ENCODE measurements at places on chromosomes 16 and 17.
A peak's percentile ranks its signal among the peaks of the same experiment; 100 is the strongest.

- DNase-seq = peak; percentile 26
Measured at GRCh38 chr17:17994271-17995069, 21.8 kb downstream of the DRC3 start.

DNA sequence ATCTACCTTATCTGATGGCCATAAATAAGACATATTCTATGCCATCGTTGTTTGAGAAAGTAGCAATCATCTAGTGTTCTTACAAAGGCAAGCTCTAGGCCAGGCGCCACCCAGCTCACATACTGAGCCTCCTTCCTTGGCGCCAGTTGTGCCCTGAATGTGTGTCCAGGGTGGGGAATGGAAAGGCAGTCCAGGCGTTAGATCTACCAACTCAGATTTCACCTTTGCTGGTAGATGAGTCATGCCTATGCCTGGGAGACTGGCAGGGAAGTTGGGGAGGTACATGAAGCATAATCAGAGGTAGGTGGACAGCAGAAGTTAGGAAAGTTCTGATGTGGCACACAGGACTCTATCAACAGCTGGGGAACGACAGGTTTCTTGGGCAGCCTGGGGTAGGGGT, 23.6 kb downstream of the SDR42E1 start:
- DNase-seq = no peak

- no peak for DNase-seq
Measured at GRCh38 chr16:61544165-61544564, 492.1 kb downstream of the CDH8 start.

DNA sequence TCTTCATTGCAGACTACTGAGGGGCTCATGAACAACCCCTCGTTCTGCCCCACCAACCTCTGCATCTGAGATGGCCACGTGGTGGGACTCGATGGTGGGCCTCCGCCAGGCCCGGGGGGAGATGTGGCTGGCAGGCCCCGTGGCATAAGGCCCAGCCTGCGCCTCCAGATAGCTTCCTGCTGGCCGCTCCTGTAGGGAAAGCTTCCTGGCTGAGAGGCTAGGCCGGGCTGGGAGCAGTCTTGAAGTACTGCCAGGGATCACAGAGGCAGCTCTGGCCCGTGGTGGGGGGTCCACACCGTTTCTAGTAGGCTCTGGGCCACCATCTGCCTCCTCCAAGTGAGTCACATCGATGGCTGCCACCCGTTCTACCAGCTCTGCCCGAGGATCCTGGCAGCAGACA, 7.6 kb downstream of the CAMKK1 start:
- DNase-seq = no peak

DNA sequence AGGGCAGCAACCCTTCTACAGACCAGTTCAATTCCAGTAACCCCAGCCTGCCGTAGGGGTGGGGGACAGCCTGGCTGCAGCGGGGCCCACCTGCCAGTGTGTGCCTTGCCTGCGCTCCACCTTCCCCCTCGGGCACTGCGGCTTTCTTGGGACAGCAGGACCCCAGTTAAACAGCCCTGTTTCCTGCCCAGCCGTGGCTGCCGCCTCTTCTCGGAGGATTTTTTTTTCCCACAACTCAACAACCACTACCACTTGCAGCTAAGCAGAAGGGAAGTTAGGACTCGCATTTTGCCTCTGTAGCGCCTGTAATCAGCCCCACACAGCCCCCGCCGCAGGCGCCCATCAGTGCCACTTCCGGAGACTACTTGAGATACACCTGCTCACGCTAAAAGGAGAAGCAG, 76.1 kb downstream of the RAI1 start:
- DNase-seq = no peak

GRCh38 chr17:7502171-7502847, 18.1 kb downstream of the POLR2A start:
- no peak for DNase-seq

DNA sequence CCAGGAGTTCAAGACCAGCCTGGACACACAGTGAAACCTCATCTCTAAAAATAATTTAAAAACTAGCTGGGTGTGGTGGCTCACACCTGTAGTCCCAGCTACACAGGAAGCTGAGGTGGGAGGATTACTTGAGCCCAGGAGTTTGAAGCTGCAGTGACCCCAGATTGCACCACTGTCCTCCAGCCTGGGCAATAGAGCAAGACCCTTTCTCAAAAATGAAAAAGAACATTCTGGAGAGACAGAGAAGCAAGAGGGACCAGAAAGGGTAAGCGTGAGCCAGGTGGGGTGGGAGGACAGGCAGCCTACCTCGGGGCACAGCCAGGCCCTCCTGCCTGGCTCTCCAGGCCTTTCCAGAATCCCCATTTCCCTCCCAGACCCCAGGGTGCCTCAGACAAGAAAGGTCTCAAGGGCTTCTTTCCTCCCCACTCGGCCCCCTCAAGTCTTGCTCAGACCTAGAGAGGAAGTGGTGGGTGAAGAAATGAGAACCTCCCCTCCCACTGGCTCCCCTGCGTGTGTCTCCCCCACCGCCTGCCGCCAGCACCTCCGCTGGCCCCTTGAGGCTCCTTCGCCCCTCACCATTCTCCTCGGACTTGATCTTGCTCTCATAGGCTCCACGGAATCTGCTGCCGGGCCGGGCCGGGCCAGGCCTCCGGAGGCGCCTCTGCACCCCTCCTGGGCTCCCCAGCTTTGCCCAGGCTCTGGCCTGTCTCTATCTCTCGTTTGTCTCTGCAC, 503 bp downstream of the C16orf54 start:
- no peak for DNase-seq

- no peak for DNase-seq
Measured at GRCh38 chr17:75008373-75008772, 4.1 kb upstream of the MRPL58 start.

GRCh38 chr16:17381784-17382183, 89.0 kb downstream of the XYLT1 start:
- DNase-seq = no peak

- no peak for DNase-seq
Measured at GRCh38 chr16:11089504-11090124, 145.2 kb downstream of the CLEC16A start.

GRCh38 chr17:81958633-81959342, 2.2 kb downstream of the NOTUM start:
- no peak for DNase-seq

GRCh38 chr17:69943058-69943457, 132.0 kb upstream of the KCNJ16 start:
- no peak for DNase-seq

- DNase-seq = no peak
Measured at GRCh38 chr17:77781536-77781935, 177.0 kb upstream of the TNRC6C start.

DNA sequence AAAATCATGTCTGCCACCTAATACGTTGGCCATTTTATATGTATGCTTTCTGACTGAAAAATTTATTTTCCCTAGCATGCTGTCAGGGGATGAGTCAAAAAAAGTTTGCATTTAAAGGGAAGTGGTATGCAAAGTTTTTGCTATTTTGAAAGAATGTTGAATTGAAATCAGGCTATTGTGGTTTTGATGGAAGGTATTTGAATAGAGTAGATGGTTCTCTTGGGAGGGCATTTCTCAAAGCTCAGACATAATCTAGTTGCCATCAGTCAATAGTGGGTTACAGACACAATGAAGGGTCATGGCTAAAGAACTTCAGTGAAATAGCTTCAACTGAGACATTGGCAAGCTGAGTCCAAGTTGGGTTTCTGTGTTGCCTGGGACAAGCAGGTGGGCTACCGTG, 102.4 kb downstream of the MAP2K6 start:
- no peak for DNase-seq

GRCh38 chr17:81682565-81683207, 911 bp downstream of the ARL16 start:
- DNase-seq = no peak

DNA sequence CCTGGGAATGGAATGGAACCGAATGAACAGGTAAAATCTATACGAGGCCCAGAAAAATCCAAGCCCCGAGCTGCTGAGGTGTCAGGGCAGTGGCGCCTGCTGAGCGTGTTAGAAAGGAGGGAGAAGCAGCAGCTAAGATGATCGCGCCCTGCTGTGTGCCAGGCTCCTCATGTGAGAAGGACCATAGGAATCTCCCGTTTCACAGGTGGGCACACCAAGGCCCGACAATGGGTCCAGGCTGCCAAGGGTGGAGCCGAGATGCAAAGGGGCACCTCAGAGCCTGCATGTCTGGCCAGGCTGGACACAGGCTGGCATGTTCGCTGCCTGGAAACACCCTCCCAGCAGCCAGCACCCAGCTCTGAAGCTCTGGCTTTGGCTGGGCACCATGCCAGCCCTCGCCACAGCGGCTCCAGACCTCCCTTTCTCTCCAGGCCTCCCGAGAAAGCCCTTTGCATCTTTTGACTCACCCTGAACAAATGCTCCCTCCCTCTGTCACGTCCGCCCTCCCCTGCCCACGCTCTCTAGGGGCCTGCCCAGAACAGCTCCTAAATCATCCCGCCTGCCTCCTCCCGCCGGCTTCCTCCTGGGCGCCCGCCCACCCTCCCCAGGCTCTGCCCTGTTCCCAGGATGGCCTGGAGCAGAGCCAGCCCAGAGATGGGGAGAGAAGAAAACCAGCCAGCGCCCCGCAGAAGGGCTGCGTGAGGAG, 217.8 kb upstream of the GSE1 start:
- DNase-seq = no peak

All from neural crest cell (in vitro differentiated cells).